ENCODE measurements at places on chromosomes 4 and X. TPM values are rescaled to one million over a fixed set of nuclear protein-coding genes. Genes with fewer than 3 reads are reported as not detected.

DNA sequence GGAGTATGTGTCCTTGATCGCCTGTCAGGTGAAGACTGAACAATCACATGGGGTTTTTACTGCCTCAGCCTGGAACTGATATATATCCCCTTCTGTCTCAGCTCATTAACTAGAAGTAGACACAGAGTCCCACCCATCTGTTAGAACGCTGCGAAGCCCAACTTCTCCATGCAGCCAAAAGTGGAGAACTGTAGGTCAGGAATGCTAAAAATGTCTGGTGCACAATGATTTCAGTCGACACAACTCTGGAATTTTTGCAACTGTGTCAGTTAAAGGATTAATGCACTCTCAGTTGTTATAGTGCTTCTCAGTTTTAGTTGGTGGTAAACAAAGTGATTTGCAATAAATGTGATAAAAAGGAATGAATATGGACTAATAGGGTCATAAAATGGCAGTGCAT lies 287.2 kb downstream of the INPP4B start:
- DNase-seq = no peak

DNA sequence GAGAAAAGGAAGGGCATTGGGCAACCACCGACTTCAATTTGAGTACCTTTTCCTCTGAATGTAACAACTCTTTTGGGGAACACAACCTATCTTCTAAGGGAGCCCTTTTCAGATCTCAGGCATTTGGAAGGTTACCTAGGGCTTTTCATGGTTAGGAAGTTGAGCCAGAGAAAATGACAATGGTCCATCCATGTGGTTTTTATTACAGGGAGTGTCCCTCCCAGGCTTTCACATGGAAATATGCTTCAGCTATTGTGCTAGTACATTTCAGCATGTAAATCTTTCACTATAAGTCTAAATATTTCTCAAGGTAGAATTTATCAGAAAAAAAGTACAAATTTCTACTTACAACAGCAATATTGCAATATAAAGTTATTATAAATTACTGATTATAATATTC lies 259.8 kb downstream of the IQCM start:
- no peak for DNase-seq

DNA sequence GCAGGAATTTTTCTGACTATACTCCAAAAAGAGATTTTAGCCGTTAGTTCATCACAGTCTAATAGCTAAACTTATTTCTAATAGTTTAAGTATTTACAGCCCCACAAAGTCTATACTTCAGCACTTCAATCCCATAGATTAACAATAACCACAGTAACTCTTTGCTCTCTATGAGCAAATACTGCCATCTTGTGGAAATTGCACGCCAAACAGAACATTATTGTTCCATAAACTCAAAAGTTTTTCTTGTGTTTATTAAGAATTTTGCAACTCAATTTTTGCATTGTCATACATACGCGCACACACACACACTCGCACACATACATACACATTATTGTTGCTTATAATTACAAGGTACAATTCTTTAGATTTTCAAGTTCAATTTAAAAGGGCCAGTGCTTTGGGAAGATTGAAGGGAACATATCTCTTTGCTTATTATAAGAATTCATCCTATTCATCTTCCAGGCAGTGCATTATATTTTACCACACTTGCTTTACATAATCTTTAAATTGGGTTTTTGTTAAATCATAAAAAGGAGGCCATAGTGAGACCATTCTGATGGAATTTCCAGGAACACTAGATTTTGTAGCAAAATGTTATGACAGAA lies 63.8 kb upstream of the ATOH1 start:
- no peak for DNase-seq

- no peak for DNase-seq
Measured at GRCh38 chr4:72286185-72286584, 254.4 kb downstream of the NPFFR2 start.

GRCh38 chr4:56186808-56187523 lies 200.3 kb downstream of the AASDH start:
- DNase-seq = no peak

Gene CLIC2
- 0.49 TPM for total RNA-seq

Gene TAB3
- 25.0 TPM for total RNA-seq

Gene FGF13
- total RNA-seq = not detected
